ENCODE measurements at places on chromosomes 5 and 9. TPM values are rescaled to one million over a fixed set of nuclear protein-coding genes. Genes with fewer than 3 reads are reported as not detected.

- H3K27ac ChIP-seq, result no peak overlapping the region
- no peaks in the 10 kb centered on the region for H3K36me3 ChIP-seq
- no peak for DNase-seq
Observed at GRCh38 chr9:133239533-133240090, 30.6 kb upstream of the OBP2B start.

The TEX48 gene
- total RNA-seq, result not detected

- no peak overlapping the region for H3K4me3 ChIP-seq
- H3K4me1 ChIP-seq, result no peaks in the 10 kb centered on the region
- H3K27ac ChIP-seq, result no peak overlapping the region
- no peaks in the 10 kb centered on the region for H3K27me3 ChIP-seq
Observed at GRCh38 chr5:101009758-101010519, 106.9 kb upstream of the ST8SIA4 start.

The PROB1 gene
- 0.96 TPM for total RNA-seq

The SLC22A5 gene
- 3.9 TPM for total RNA-seq

Measured in natural killer cell (primary cell).